ENCODE measurements at places on chromosomes 12 and 14.

- no peak for DNase-seq
These were observed 414 bp downstream of the UNC79 start for GRCh38 chr14:93431036-93431670.

- no peak for DNase-seq
These were observed 6.2 kb upstream of the DDX55 start for GRCh38 chr12:123595729-123596128.

DNA sequence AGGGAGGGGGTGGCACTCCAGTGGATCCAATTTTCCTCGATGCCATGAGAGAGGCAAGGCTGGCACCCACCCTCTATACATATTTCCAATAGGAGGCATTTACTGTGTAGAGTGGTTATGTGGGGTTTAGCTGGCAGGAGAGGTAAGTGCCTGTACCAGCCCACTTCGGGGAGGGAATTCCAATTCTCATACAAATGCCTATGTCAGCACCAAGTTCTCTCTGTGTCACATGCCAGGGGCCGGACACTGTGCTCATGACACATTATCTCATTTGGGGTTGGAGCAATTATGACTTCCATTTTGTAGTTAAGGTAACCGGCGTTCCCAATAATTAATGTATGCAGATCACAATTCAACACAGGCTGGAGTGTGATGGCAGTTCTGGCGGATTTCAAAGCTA, 284.3 kb downstream of the KSR2 start:
- no peak for DNase-seq

DNA sequence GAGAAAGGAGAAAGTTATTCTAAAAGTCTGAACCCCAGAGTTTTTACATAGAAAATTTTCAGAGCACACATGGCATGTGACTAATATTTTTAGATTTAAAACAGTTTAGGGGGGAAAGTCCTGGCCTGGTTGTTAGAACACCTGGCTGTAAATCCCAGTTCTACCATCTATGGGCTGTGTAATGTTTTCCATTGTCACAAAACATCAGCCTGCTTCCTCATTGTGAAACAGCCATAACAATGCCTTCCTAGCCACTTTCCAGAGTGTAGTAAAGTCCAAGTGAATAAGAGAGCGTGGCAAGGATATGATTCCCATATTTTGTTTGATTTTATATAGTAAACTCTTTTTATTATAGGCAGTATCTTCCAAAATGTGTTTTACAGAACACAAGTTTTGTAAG, 310.0 kb upstream of the DCN start:
- DNase-seq = no peak

GRCh38 chr14:68576031-68576430, 216.8 kb downstream of the ZFP36L1 start:
- no peak for DNase-seq

GRCh38 chr12:82474181-82474797, 116.0 kb downstream of the METTL25 start:
- DNase-seq = no peak

- DNase-seq = no peak
These were observed 54.7 kb upstream of the OTOGL start for GRCh38 chr12:80044694-80045046.

GRCh38 chr12:4579305-4580102, 17.5 kb downstream of the DYRK4 start:
- no peak for DNase-seq

DNA sequence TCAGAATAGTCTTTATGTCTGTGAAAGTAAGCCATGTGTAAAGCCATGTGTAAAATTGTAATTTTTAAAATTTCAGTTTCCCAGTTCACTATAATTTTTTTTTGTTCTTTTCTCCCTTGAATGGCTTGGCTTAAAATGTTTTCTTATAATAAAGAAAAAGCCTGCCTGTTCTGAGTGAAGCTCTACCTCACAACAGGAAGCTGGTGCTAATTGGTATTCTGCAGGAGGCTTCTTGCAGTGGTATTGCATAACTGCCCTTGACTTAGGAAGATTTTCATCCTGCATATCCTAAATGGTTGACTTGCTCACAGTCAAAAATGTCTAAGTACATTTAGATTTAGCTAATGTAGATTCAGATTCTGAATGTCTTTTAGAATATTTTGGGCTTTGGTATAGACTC, 49.5 kb downstream of the ATP2A2 start:
- DNase-seq = no peak

DNA sequence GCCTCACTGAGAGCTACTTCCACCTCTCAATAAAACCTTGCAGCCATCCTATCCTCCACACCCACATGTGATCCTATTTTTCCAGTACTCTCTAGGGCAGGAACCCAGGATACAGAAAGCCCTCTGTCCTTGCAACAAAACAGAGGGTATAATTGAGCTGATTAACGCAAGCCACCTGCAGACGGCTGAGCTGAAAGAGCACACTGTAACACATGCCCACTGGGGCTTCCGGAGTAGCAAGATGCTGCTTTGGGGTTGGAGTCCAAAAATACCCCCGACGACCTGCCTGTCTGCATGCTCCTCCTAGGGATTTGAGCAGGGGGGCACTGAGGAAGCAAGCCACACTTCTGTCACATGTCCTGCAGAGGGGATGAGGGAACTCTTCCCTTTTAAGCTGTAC, 401.1 kb upstream of the FOXG1 start:
- DNase-seq = no peak

GRCh38 chr12:127355061-127355841, 911.7 kb upstream of the TMEM132C start:
- DNase-seq = no peak

DNA sequence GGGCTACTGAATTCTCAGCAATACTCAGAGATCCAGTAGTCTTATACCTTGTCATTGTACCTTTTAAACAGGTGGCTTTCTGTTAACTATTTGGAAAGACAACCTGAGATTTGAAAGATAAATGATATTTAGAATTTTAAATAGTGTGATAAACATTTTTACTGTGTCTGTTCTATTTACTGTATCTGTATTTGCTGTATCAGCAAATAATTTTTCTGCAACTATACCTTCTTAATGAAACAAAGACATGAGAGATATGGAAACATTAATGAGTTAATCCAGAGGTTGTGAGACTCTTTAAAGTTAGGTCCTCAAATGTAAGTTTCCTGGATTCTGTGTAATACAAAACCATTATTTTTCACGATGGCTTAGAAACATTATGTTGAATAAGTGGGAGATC, 249.6 kb downstream of the CCDC59 start:
- DNase-seq = no peak
